Astrocyte (in vitro differentiated cells and primary cell): ENCODE measurements at places on chromosomes 2 and 18. TPM values are rescaled to one million over a fixed set of nuclear protein-coding genes. Genes with fewer than 3 reads are reported as not detected.

The DPYSL5 gene
- total RNA-seq, result 1.2 and 2.9 TPM in 2 replicates

The COL6A3 gene
- 200 and 560 TPM in 2 replicates for total RNA-seq

- peaks cover 4% of the 10 kb centered on the region for H3K4me1 ChIP-seq
- H3K27ac ChIP-seq, result no peak overlapping the region
- no peaks in the 10 kb centered on the region for H3K27me3 ChIP-seq
- no peak for DNase-seq
- no peaks in the 10 kb centered on the region for H3K36me3 ChIP-seq
- H3K4me3 ChIP-seq, result no peak overlapping the region
Observed at GRCh38 chr2:85428343-85428881, 9.9 kb downstream of the SH2D6 start.

DNA sequence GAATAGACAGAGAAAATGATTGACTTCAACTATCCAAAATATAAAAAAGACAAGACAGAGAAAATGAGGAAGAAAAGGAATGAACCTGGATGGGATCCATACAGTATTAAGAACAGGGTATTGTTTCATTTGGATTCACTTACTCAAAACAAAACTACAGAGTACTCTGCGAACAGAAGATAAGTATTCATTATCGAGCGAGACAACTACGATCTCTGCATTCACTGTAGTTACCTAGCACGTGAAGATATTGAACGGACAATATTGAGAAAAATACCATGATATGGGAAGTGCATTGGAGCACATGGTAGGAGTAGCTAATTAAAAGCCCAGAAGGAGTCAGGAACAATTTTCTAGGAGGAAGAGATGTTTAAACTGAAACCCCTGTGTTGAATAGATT is 1.0 kb upstream of the ORC2 start:
- H3K27me3 ChIP-seq, result no peaks in the 10 kb centered on the region
- DNase-seq, result no peak
- peak overlapping the region; percentile 91 for H3K4me3 ChIP-seq
- H3K27ac ChIP-seq, result no peak overlapping the region
- H3K4me1 ChIP-seq, result peaks cover 20% of the 10 kb centered on the region

GRCh38 chr18:45350404-45351156 is 264.7 kb upstream of the SLC14A2 start:
- no peaks in the 10 kb centered on the region for H3K36me3 ChIP-seq
- DNase-seq, result no peak
- no peaks in the 10 kb centered on the region for H3K4me1 ChIP-seq
- H3K27me3 ChIP-seq, result no peaks in the 10 kb centered on the region
- no peak overlapping the region for H3K4me3 ChIP-seq

DNA sequence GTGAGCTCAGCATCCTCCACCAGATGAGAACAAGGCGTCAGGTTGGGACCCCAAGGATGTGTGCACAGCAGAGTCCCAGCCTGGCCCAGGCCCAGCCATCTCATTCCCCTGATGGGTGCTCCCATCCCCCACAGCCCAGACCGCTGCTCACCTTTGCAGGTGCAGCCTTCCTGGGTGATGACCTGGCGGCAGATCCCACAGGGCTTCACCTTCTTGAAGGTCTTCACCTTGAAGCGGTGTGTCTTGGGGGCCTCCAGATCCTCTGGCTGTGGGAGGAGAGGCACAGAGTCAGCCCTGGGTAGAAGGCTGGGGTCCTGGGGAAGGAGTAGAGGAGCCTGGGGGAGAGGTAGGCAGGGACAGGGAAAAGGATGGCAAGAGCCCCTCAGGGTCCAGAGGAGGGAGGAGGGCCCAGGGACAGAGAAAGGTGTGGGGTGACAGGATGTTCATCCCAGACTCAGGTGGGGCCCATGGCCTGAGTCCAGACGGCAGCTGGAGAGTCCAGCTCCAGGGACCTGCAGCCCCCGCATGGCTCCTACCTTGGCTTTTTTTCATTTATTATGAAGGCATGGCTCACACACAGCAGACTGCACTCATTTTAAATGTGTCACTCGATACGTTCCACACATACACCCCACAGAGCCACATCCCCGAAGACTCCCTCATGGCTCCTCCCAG is 11.9 kb downstream of the TNS1 start:
- H3K4me1 ChIP-seq, result peaks cover 41% of the 10 kb centered on the region
- H3K27me3 ChIP-seq, result no peaks in the 10 kb centered on the region
- no peaks in the 10 kb centered on the region for H3K36me3 ChIP-seq
- DNase-seq, result no peak
- H3K4me3 ChIP-seq, result no peak overlapping the region
- H3K27ac ChIP-seq, result no peak overlapping the region

- H3K4me1 ChIP-seq, result no peaks in the 10 kb centered on the region
- DNase-seq, result no peak
- H3K27ac ChIP-seq, result no peak overlapping the region
Observed at GRCh38 chr2:136407952-136408318, 290.0 kb upstream of the CXCR4 start.

GRCh38 chr2:1613731-1614354 is 130.5 kb downstream of the PXDN start:
- H3K4me1 ChIP-seq, result peaks cover 9% of the 10 kb centered on the region
- H3K4me3 ChIP-seq, result no peak overlapping the region
- H3K36me3 ChIP-seq, result no peaks in the 10 kb centered on the region
- H3K27ac ChIP-seq, result peak overlapping the region; percentile 18
- peak; percentile 72 for DNase-seq
- no peaks in the 10 kb centered on the region for H3K27me3 ChIP-seq

The TBR1 gene
- not detected in 2 replicates for total RNA-seq

The ROCK2 gene
- 39.4 and 45.1 TPM in 2 replicates for total RNA-seq

The NFATC1 gene
- total RNA-seq, result 10.6 and 11.0 TPM in 2 replicates

GRCh38 chr18:42373584-42373983 is 418.6 kb downstream of the PIK3C3 start:
- H3K4me3 ChIP-seq, result no peak overlapping the region
- H3K36me3 ChIP-seq, result no peaks in the 10 kb centered on the region
- H3K27me3 ChIP-seq, result no peaks in the 10 kb centered on the region
- no peaks in the 10 kb centered on the region for H3K4me1 ChIP-seq

DNA sequence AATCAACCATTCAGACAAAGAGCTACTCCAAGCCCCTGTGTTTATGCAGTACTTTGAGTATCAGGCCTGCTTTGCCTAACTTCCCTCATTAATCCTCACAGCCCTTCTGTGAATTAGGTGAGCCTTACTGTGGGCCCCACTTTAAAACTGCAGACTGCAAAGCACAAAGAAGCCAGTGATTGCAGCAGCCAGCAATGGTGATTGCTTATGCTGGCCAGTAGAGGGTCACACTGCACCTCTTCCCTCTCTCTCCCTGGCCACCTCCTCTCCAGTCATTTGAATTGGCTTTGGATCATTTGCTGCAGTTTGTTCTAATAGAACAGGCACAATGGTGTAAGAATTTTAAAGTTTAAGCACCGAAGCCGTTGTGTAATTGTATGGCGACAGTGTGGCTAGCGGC is 229.9 kb downstream of the AGPS start:
- no peaks in the 10 kb centered on the region for H3K36me3 ChIP-seq
- H3K4me3 ChIP-seq, result no peak overlapping the region
- no peak overlapping the region for H3K27ac ChIP-seq
- no peak for DNase-seq

The AQP4 gene
- total RNA-seq, result 0.22 TPM in 1 of 2 replicates, not detected in the other

- peaks cover 3% of the 10 kb centered on the region for H3K27me3 ChIP-seq
- no peaks in the 10 kb centered on the region for H3K36me3 ChIP-seq
Observed at GRCh38 chr2:235609746-235610145, 115.9 kb downstream of the AGAP1 start.

The SEMA4F gene
- total RNA-seq, result 12.5 and 13.9 TPM in 2 replicates

GRCh38 chr18:62282188-62282629 is 42.9 kb upstream of the TNFRSF11A start:
- peak; percentile 87 for DNase-seq
- no peaks in the 10 kb centered on the region for H3K27me3 ChIP-seq
- H3K36me3 ChIP-seq, result no peaks in the 10 kb centered on the region
- H3K4me1 ChIP-seq, result peaks cover 19% of the 10 kb centered on the region
- H3K4me3 ChIP-seq, result peak overlapping the region; percentile 2

- no peaks in the 10 kb centered on the region for H3K36me3 ChIP-seq
- peaks cover 59% of the 10 kb centered on the region for H3K4me1 ChIP-seq
- H3K4me3 ChIP-seq, result no peak overlapping the region
- H3K27me3 ChIP-seq, result no peaks in the 10 kb centered on the region
- peak; percentile 29 for DNase-seq
- no peak overlapping the region for H3K27ac ChIP-seq
Observed at GRCh38 chr2:142037744-142038143, 93.1 kb downstream of the LRP1B start.

GRCh38 chr2:81195774-81196382 is 891.3 kb upstream of the LRRTM1 start:
- DNase-seq, result no peak
- no peak overlapping the region for H3K4me3 ChIP-seq
- no peaks in the 10 kb centered on the region for H3K27me3 ChIP-seq
- no peak overlapping the region for H3K27ac ChIP-seq
- no peaks in the 10 kb centered on the region for H3K4me1 ChIP-seq

- no peak overlapping the region for H3K27ac ChIP-seq
- DNase-seq, result no peak
- H3K27me3 ChIP-seq, result no peaks in the 10 kb centered on the region
Observed at GRCh38 chr18:63205791-63206252, 113.7 kb downstream of the BCL2 start.

GRCh38 chr2:88711897-88712296 is 20.4 kb downstream of the RPIA start:
- no peak overlapping the region for H3K4me3 ChIP-seq
- no peak for DNase-seq
- H3K27me3 ChIP-seq, result no peaks in the 10 kb centered on the region
- H3K4me1 ChIP-seq, result no peaks in the 10 kb centered on the region
- H3K27ac ChIP-seq, result no peak overlapping the region

- H3K27me3 ChIP-seq, result no peaks in the 10 kb centered on the region
- no peak for DNase-seq
- peaks cover 25% of the 10 kb centered on the region for H3K4me1 ChIP-seq
- H3K4me3 ChIP-seq, result no peak overlapping the region
- no peaks in the 10 kb centered on the region for H3K36me3 ChIP-seq
Observed at GRCh38 chr2:237873897-237874551, 14.6 kb downstream of the RAMP1 start.

GRCh38 chr18:62480927-62481326 is 41.9 kb upstream of the ZCCHC2 start:
- H3K36me3 ChIP-seq, result no peaks in the 10 kb centered on the region
- peaks cover 9% of the 10 kb centered on the region for H3K27me3 ChIP-seq
- peaks cover 6% of the 10 kb centered on the region for H3K4me1 ChIP-seq
- H3K27ac ChIP-seq, result no peak overlapping the region

- H3K36me3 ChIP-seq, result no peaks in the 10 kb centered on the region
- peak; percentile 69 for DNase-seq
- peak overlapping the region; percentile 26 for H3K4me3 ChIP-seq
- H3K27ac ChIP-seq, result peak overlapping the region; percentile 79
- no peaks in the 10 kb centered on the region for H3K27me3 ChIP-seq
Observed at GRCh38 chr2:46335391-46336282, 38.4 kb downstream of the EPAS1 start.
